ENCODE measurements at places on chromosomes 4 and X.

GRCh38 chr4:175714686-175715085 is 97.4 kb downstream of the GPM6A start:
- no peak for DNase-seq

GRCh38 chr4:104971462-104971861 is 175.2 kb upstream of the TET2 start:
- no peak for DNase-seq

GRCh38 chr4:168876106-168876505 is 133.9 kb downstream of the CBR4 start:
- DNase-seq, result no peak

DNA sequence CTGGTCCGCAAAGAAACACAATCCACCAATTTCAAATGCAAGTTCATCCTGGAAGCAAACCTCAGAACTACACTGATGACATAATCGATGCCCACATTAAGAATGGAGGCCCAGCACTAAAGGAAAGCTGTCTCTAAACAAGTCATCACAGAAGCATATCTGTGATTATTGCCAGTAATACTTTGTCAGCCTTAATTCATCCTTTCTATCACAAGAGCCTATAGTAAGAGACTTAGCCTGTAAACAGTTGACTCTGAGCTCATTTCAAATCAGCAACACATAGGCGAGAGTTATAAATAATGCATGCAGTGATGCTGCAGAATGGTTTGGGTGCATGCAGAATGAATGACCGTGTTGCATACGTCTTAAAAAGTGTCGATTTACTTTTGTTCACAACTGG is 105.9 kb upstream of the ZFP42 start:
- DNase-seq, result no peak

DNA sequence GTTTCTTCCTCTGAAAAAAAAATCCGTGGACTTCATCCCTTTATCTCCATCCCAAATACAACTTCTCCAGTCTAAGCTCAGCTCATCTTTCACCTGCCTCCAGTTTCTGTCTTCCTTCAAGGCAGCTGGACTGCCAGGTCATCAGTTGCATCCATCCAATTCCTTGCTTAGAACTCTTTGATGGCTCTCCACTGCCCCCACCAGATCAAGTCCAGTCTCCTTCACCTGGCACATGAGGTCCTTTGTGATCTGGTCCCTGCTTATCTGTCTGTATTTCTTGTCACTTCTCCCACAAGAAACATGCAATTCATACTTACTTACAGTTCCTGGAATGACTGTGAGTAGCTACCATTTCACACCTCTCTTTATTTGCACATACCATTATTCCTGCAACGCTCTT is 33.8 kb downstream of the OTUD6A start:
- peak; percentile 61 for DNase-seq

- DNase-seq, result no peak
Measured at GRCh38 chr4:36392916-36393315, 111.5 kb downstream of the DTHD1 start.

- no peak for DNase-seq
Measured at GRCh38 chr4:164440199-164440598, 313.7 kb upstream of the SMIM31 start.

DNA sequence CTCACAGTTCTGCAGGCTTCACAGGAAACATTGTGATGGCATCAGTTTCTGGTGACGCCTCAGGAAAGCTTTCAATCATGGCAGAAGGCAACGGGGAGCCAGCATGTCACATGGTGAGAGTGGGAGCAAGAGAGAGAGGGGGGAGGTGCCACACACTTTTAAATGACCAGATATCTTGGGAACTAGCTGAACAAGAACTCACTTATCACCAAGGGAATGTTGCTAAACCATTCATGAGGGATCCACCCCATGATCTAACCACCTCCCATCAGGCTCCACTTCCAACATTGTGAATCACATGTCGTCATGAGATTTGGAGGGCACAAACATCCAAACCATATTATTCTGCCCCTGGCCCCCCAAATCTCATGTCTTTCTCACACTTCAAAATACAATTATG is 43.3 kb upstream of the GPR173 start:
- no peak for DNase-seq

- DNase-seq, result no peak
Measured at GRCh38 chr4:84895283-84895682, 71.2 kb downstream of the WDFY3 start.

- DNase-seq, result no peak
Measured at GRCh38 chrX:9913146-9913433, 54.1 kb upstream of the CLDN34 start.

GRCh38 chr4:185017964-185018772 is at the start of gene HELT:
TSS of gene HELT (plus strand) at chr4:185018490. CDS start at chr4:185018929, 439 bp downstream.
- DNase-seq, result peak; percentile 74

- DNase-seq, result no peak
Measured at GRCh38 chr4:180455226-180455625, 1788.0 kb upstream of the TENM3 start.

All from WERI-Rb-1 (cell line).